ENCODE measurements at places on chromosomes 3 and 15.

GRCh38 chr3:125435231-125435630 is 60.1 kb upstream of the ZNF148 start:
- no peak for DNase-seq

DNA sequence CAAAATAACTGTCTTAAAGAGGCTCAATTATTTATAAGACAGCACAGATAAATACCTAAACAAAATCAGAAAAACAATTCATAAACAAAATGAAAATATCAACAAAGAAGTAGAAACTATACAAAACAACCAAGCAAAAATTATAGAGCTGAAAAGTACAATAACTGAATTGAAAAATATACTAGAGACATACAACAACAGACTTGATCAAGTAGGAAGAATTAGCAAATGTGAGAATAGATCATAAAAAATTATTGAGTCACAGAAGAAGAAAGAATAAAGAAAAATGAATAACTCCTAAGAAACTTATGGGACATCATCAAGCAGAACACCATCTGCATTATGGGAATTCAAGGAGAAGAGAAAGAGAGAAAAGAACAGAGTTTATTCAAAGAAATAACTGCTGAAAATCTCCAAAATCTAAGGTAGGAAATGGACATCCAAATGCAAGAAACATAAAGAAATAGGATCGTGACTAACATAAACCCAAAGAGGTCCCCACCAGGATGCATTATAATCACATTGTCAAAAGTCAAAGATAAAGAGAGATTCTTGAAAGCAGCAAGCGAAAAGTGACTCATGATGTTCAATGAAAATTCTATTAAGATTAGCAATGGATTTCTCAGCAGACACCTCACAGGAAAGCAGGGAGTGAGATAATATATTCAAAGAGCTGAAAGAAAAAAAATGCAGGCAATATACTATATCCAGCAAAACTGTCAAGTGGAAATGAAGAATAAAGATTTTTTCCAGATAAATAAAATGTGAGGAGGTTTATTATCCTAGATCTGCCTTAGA is 85.9 kb downstream of the DCLK3 start:
- no peak for DNase-seq

- DNase-seq = no peak
Observed at GRCh38 chr3:34155666-34156065, 357.2 kb downstream of the PDCD6IP start.

DNA sequence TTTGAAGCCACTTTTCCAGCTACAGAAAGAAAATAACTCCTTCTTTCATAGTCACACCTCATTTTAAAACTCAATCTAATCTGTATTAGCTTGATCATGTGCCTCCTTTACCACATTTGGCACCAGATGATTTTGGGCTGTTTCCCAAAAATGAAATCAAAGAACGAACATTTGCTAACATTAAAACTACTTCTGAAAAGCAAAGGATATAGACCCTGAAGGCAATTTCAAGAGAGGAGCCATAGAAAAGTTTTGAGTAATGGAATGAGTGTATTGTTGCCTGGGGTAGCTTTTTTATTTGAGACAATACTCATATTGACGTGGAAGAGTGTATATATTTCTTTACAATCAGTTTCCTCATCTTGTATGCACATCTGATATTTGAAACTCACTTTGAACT is 152.8 kb upstream of the TBL1XR1 start:
- no peak for DNase-seq

DNA sequence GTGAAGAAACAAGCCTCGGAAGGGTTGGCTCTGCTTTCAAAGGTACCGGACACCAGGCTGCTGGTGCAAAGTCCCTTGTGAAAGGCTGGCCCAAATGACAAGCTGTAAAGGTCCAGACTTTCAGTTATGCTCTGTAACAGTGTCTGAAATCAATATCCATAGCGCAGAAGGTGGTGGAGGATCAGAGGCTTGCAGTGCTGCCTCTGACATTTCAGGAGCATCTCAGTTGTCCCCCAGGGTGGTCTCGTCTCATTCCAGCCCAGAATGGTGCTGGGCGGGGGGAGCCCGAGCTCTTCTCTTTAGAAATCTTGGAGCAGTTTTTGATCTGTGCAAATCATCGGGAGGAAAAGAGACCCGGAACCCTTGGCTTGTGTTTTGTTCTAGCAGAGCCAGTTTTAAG is 402.3 kb upstream of the RGMA start:
- DNase-seq = no peak

- DNase-seq = no peak
Observed at GRCh38 chr15:75578948-75579920, at the start of gene PTPN9. PTPN9 (minus strand) TSS chr15:75579315; CDS start chr15:75578776, 539 bp downstream.

- DNase-seq = no peak
Observed at GRCh38 chr3:123781138-123781537, 103.0 kb downstream of the MYLK start.

GRCh38 chr3:4972652-4973643 is 6.3 kb upstream of the BHLHE40 start:
- no peak for DNase-seq

DNA sequence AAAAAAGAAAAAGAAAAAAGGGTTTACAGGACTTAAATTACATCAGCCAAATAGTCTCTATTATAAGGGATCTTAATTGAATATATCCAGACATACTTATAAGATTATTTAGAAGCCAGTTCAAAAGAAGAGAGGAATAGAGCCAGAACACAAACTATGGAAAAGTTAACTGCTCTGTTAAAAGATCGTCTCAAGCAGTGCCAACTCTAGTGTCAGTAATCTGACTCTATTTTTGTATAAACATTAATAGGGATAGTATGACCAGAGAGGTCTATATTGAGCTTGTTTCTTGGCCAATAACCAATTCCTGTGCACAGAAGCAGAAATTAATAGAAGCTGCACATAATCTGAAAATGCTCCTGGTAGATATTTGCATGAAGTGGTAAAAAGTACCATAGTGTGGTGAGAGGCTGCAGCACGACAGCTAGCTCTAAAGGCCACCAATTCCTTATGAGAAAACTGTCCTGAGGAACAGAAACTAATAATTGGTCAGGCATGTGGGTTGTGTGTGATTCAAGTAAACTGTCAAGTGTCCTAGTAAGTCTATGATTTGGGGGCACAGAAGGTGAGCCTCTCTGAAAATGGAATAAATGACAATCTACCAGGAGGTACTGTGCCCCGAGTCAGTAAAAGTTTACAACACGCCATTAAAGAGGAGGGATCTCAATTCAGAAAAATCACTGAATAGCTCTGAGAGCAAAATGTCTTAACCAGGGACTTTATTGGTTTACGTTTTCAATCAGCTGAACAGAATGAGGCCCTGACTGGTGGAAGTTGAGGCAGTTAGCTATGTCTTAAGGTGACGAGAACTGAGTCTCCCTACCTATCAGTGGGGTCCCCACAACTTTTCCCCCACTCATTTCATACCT is 51.5 kb upstream of the NANOGP8 start:
- no peak for DNase-seq

DNA sequence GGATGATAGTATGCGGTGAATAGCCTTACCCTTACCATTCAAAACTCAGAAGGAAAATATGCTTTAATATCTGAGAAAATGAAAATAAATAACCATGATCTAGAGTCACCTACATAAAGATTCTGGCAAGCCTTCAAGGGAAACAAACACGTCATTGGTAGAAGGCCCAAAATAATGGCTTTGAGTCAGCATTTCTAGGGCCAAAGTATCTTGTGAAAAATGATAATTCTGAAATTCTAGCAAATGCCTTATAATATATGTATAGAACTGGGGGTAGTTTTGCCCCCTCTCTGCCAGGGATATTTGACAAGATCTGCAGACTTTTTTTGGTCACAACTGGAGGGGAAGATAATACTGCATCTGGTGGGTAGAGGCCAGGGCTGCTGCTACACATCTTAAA is 15.4 kb downstream of the PLSCR1 start:
- no peak for DNase-seq

DNA sequence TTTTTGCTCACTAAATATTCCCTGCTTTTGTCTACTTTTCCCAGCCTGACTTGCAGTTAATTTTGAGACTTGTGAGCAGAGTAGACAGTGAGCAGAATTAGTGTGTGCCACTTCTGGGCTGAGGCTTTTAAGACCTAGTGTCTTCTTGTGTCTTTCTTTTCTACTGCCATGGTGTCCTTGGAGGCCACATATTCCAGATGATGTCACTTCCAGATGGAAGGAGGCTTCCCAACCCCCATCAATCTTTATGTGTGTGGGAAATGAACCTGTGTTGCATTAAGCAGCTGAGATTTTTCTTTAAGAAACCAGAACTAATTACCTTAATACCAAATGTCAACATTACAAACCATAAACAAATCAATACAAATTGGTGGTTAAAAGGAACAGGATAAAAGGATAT is 774.7 kb upstream of the ROBO1 start:
- DNase-seq = no peak

GRCh38 chr15:51163843-51164242 is 69.1 kb upstream of the TNFAIP8L3 start:
- DNase-seq = no peak

- no peak for DNase-seq
Observed at GRCh38 chr3:14810801-14811661, 7.7 kb upstream of the FGD5 start.

DNA sequence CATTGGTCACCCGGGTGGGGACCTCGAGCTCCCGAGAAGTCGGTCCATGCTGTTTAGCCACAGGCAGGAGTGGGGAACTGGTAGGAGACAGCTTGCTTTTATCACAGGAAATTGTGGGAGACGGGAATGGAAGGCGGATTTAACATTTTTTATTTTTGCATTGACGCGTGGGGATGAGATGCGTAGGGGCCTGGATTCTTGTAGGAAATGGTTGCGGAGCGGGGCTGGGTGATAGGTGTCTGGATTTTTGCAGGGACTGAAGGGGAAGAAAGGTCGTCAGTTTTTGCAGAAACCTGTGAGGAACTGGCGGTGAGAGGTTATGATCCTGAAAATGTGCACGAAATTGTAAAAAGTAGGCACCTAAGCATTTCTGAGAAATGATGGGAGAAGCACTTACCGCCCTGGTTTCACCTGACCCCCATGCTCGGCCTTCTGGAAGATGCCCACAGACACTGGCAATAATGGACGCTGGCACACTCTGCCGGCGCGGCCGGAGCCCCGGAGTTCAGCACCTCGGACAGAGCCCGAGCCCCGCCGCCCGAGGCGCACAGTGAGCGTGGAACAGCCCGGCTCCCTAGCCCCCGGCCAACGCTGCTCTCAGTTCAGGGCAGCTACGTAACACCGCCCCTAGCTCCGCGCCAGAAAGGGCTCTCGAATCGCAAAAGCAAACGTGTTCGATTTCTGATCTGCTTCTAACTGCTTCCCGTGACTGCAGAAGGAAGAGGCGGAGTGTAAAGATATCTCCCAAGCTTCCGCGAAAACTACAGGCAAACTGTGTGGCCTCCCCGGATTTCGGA is 928 bp downstream of the ANKRD34C start:
- DNase-seq = no peak

DNA sequence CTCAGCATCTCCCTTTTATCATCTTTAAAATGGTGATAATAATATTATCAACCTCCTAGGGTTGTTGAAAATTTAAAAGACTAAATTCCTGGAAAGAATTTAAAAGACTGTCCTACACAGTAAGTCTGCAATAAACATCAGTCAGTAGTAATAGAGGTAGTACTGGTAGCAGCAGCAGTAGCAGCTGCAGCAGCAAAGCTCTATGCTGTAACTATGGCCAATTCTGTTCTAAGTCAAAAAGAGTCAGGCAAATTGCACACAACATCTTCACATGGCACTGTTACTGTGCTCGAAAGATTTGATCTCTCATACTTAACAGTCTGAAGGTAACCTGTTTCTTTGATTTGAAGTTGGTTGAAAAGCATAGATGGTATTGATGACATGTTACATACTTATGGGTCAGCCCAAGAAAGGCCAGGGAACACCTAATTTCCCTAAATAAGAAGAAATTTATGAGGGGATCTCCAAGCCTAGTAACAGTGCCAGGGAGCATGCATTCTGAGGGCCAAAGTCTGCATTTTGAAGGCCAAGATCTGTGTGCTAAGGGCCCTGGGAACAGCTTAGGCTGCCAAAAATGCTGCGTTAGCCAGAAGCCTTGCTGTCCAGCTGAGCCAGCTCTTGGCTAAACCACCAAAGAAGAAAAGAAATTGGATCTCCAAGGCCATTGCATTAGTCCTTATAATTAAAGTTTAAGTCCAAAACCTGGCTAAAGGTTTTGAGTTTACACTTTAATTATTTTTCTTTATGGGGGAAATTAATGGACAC is 68.2 kb downstream of the SIDT1 start:
- no peak for DNase-seq

GRCh38 chr15:96052572-96053030 is 277.9 kb upstream of the NR2F2 start:
- no peak for DNase-seq

DNA sequence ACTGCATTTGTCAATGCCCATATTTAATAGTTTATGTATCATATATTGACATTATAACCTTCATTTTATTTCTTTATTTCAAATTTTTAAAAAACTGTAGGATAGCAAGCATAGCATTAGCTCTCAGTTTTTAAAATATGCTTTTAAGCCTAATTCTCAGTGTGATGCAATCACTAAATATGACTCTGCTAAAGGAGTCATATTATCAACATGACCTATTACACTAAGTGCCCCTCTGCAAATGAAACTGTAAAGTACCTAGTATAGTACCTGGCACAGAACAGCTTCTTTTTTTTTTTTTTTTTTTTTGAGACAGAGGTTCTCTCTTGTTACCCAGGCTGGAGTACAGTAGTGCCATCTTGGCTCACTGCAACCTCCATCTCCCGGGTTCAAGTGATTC is 179.4 kb upstream of the CGNL1 start:
- no peak for DNase-seq

DNA sequence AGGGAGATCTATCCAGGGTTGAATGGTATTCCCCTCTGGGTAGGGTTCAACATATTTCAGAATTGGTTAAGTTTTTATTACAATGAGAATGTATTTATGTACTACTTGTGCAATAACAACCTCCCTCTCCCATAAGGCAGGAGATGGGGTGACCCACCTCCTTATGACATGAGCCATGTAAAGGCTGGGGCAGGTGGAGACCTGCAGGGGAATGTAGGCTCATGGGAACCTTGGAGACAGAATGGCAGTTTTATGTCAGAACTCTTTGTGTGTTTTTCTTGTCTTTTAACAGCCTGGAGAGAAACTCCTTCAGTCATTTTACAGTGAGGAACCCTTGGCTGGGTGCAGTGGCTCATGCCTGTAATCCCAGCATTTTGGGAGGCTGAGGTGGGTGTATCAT is 24.6 kb upstream of the INSYN1 start:
- no peak for DNase-seq

GRCh38 chr3:50205413-50206276 is 574 bp downstream of the SLC38A3 start:
- DNase-seq = no peak

DNA sequence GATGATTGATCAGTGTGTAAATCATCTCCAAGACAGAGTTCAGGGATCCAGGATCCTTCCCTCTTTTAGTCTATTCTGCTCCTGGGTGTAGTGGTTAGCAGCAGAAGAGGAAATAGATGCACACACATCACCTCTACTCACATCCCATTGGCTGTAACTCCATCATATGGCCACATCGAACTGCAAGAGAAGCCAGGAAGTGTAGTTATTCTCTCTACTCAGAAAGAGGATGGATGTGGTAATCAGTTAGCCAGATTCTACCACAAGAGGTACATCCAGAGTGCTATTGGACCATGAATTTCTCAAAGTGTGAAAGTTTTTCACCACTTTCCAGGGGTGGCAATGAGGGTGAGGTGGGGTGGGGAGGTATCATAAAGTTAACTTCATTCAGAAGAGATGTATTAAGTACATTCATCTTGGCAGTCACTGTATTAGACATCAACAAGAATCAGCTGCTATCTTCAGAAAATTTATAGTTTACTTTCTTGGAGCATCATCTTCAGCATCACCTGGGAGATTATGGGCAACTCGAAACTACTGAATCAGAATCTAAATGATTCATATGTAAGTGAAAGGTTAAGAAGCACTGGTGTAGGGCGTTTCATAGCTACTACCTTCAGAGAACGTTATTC is 60.6 kb upstream of the GAP43 start:
- DNase-seq = no peak

GRCh38 chr3:94185753-94186152 is 122.9 kb downstream of the NSUN3 start:
- DNase-seq = no peak
